Stimulated activated CD4-positive, alpha-beta T cell treated with anti-CD3 and anti-CD28 coated beads, Interleukin-12 subunit alpha, Interleukin-12 subunit beta, amount 100 ng/mL, for 48 hours (primary cell): ENCODE measurements at places on chromosomes 6 and 20.

DNA sequence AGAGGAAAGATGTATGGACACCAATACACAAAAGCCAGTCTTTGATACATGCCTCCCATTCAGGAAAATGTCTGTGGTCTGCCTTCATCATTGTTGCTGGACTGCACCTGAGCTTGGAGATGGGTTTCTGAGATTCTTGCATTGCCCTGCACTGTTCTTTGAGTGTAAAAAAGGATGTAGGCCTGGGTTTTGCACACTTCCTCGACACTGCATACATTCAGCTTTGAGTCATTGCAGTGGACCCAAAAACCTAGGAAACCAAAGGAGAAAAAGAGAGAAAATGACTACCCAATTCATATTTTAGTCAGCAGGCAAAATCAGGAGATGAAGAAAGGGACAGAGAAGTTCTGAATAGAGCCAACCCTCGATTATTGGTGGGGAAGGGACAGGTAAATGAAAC, 9.0 kb downstream of the TOMM6 start:
- DNase-seq: no peak

GRCh38 chr6:72466971-72467566, 154.8 kb upstream of the KCNQ5 start:
- DNase-seq: no peak

DNA sequence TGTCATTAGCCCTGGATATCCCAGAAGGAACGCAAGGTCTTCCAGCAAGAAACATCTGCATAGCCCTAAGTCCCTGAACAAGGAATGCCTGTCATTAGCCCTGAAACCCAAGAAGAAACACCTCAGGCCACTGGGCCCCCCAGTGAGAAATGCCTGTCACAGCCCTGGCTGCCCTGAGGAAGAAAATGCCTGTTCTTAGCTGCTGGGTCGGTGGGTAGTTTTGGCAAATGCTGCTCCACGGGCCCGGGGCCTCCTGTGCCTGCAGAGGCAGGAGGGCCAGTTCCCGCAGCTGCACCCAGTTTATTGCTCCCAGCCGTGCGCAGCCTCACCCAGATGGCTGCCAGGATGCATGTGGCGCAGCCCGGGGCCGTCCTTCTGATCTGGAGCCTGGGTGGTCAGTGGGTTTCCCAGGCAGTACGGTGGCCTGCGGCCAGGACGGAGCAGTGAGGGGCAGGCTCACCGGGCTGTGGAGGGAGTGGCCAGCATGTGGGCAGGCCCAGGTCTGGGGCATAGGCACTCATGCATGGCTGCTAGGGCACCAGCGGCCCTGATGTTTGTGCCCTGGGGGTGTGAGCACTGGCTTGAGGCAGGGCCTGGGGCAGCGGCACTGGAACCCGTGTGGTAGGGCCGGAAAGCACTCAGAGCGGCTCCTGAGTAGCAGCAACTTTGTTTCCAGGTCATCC, 219.0 kb downstream of the ERMARD start:
- no peak for DNase-seq

- DNase-seq: no peak
Measured at GRCh38 chr6:158769771-158770432, 49.3 kb downstream of the EZR start.

GRCh38 chr6:138017166-138017757, 90.0 kb downstream of the PERP start:
- DNase-seq: no peak

DNA sequence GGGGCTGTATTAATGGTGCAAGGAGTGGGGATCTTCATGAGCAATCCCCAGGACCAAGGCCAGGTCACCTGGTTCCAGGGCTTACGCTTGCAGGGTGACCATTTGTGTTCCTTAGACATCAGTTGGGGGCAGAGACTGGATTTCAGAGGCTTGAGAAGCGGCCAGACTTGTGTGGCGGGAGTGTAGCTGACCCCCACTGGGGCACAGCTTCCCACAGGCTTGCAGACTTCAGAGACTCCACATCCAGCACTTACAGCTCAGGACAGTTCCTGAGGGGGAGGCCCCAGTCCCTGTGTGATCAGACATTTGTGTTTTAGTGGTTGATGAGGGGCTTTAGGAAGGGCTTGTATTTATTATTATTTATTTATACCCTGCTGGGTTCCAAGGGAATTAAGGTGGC, 15.3 kb downstream of the TJAP1 start:
- no peak for DNase-seq

- DNase-seq: no peak
Measured at GRCh38 chr6:18254793-18255192, 9.5 kb downstream of the DEK start.

- no peak for DNase-seq
Measured at GRCh38 chr20:5716953-5717352, 33.2 kb upstream of the SHLD1 start.

GRCh38 chr6:7431674-7432390, 42.2 kb downstream of the RIOK1 start:
- DNase-seq: no peak

- DNase-seq: no peak
Measured at GRCh38 chr6:85493389-85493788, 43.5 kb downstream of the NT5E start.

DNA sequence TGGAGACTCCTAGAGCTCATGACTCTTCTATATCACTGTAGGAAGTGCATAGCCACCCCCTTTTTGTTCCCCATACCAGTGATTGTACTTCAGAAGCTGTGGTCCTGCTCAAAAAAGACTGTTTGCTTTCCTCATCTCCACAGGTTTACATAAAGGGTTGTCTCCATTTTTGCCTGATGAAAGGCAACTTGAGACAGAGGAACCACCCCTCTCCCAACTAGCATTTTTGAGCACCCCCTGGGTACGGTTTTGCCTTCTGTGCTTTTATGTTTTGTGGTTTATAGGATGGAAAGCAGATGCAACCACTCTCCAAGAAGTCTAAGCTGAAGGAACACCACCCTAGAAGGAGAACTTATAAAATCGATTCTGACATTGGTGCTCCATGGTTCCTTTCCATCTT, 127.7 kb upstream of the SUPT3H start:
- DNase-seq: no peak

DNA sequence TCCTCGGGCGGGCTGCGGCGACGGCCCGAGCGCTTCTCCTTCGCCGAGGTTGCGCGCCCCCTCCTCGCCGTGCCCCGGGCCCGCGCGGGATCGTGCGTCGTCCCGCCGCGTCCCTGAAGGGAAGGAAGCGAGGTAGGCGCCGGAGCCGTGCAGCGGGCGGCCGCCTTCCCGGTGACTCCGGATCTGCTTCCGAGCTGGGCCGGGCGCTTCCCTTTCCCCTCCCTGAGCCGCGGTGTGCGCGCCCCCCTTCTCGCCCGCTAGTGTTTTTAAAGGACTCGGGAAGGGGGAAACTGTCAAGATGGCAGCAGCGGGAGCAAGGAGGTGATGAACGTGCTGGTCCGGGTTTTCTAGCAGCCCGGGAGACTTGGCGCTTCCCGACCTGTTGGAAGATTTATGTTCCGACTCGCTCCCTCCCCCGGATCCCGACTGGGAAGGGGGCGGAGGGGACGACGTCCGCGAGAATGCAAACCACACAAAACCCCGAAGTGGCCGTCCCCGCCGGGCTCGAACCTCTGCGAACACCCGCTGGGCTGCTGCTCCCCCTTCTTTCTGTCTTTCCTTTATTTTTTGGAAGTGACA, 744 bp upstream of the FOXO3 start:
- no peak for DNase-seq

DNA sequence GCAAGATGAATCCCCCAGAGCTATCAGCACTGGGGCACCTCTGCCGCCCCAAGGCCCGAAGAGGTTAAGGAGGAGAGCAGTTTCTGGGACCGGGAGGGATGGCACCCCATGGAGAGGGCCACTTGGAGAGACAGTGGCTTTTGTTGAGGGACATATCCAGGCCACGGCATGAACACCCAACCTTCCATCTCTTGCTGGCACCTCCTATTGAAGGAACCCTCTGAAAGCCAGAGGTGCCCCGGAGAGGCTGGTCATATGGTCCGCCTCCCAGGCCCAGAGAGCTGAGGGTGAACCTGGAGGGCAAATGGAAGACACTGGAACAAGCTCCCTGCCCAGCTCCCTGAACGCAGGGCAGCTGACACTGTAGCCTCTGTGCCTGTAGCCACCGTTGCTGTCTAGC, 167.0 kb downstream of the NFATC2 start:
- DNase-seq: no peak

DNA sequence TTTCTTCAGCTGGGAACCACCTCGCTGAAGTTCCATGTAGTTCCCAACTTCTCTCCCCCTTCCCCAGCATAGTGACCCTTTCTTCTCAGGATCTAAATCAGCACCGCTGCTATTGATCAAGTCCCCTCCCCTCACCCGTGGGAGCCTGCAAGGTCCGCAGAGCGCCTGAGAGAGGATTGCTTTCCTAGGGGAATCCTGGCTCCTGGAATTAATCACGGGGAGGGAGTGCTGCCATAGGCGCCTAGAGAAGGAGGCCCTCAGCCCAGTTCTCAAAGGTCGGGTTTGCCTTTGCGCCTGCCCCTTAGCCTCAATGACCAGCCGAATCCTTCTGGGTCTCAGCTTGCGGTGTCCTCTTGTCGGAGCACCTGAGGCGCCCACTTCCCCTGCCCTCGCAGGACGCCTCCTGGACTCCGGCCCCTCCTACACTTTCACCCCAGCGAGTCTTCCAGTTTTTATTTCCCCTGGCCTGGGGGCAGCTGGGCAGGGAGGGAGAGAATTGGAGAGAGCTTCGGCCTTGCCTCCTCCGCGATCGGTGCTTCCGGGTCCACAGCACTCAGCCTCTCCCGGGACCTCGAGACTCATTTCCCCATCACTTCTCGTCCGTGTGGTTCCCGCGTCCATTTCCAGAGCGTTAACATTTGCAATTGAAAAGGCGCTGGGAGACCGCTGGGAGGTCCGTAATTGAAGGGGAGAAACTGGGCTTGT, 3.1 kb upstream of the NKX2-2 start:
- no peak for DNase-seq

- no peak for DNase-seq
Measured at GRCh38 chr6:31060145-31060544, 49.9 kb downstream of the MUC22 start.

DNA sequence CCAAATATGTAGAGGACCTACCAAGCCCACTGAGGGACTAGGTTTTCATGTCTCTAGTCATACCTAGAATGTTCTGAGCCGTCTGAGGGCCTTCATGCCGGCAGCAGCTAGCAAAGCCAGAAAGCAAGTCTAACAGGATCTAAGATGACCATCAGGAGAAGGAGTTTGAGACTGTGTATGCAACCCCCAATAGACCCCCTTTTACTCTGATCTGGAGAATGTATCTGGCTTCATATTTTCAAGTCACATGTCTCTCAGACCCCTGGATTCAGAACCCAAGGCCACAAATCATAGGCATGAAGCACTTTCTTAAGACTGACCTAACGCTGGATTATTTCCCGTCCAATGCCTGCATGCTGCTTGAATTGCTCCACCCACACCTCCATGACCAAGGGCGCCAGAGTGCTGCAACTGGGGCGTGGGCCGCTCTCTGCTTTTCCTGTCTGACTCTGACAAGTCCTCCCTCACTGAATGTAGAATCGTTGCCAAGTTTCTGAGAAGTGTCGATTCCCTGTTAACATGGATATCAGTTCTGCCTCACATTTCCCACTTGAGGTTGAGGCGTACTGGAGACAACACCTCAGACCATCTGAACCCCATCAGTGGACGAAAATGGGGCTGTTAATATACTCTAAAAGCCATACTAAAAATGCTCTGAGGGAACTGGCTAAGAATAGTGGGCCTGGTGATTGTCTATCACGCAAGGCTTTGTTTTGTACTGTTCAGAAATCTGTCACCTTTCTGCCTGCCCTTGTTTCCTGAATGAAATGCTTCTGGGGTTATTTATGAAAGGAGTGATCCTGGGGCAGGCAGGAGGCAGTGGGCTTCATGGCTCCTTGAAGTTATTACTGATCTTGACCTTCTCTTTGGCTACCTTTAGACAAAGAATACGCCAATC, 23.9 kb upstream of the ASXL1 start:
- DNase-seq: no peak

GRCh38 chr6:91802431-91802830, 1215.6 kb upstream of the MAP3K7 start:
- DNase-seq: no peak

DNA sequence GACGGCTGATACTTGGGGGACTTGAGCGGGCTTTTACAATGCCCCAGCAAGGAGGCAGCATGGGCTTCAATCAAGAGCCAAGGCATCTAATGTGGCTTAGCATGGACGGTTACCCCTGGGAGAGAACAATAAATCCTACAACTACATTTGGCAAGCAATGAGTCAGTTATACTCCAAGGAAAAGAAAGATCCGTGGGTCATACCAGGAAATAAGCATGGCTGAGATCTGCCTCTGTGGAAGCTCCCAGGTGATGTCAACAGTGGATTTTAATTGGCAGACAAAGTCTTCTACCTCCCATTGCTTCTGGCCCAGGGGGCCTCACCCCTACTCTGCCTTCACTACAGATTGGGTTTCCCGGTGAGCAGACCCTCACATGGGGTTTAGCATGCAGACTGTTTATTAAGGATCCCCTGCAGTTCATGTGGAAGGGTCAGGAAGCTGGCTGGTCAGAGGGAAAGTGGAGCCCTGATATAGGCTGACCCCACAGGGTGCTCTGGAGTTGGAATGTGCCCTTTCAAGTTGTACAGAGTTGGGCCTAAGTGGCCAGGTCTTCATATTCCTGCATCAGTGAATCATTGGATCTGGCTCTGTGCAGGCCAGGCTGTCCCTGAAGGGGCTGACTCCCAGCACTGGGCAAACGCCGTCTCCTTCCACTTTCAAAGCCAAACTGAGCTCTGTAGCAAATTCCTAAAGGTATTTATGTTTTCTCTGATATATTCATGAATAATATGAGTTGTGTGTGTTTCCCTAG, 91.3 kb upstream of the GGTLC1 start:
- no peak for DNase-seq

GRCh38 chr6:15642276-15642675, 20.6 kb downstream of the DTNBP1 start:
- no peak for DNase-seq

DNA sequence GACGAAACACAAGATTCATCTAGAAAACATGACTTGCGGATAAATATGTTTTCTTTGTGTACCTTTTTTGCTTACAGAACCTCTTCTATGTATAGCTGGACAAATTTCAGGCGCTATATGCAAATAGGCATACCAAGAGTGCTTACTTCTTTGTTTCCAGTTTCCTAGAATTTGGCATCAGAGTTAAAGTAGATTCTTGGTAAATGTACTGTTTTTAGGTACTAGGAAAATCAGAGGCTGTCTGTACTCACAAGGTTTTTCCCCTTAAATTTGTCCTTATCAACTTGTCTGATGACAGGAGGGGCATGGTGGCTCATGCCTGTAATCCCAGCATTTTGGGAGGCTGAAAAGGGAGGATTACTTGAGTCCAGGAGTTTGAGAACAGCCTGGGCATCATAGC, 124.9 kb upstream of the TMEM170B start:
- no peak for DNase-seq
